ENCODE measurements at places on chromosomes 13 and 19. TPM values are rescaled to one million over a fixed set of nuclear protein-coding genes. Genes with fewer than 3 reads are reported as not detected.

MAP4K1 gene
- total RNA-seq = 6.8 TPM

DNA sequence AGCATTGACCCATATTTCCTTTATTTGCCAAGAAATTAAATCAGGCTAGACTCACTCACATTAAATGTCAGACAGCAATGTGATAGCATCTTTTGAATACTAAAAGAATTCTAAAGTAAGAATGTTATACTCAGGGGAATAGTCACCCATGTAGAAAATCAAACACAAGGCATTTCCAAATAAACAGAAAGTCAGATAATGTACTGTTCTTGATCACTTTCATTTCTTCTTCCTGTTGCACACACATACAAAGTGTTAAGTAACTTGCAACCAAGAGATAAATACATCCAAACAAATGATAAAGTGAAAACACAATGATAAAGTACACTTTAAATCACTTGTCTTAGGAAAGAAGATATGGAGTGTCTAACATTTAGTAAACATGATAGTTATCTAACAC, 1366.6 kb upstream of the MIR17HG start:
- no peak for DNase-seq

DNA sequence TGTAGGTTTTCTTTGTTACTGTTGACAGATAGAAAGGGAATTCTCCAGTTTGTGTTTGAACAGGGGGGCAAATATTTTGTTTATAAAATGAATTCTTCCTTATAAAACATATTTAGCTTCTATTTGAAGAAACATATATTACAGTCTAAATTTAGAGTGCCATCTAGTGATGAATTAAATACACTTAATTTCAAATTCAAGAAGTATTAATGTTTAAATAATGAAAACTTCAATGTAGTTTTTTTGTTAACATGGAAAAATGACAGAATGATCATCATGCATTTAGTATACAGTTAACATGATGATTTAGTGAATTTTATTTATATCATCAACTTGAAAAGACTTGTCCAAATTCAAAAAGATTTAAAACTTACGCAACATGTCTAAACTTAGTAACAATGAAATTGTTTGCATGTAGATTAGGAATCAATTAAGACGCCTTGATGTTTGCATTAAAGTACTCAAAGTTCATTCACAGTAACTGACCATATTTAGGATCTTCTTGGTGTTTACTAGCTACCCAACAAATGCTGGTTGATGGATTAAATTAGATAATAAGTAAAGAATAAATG, 765.9 kb upstream of the SLITRK1 start:
- no peak for DNase-seq

GRCh38 chr19:10975374-10976130, 14.7 kb downstream of the SMARCA4 start:
- DNase-seq = no peak

DNA sequence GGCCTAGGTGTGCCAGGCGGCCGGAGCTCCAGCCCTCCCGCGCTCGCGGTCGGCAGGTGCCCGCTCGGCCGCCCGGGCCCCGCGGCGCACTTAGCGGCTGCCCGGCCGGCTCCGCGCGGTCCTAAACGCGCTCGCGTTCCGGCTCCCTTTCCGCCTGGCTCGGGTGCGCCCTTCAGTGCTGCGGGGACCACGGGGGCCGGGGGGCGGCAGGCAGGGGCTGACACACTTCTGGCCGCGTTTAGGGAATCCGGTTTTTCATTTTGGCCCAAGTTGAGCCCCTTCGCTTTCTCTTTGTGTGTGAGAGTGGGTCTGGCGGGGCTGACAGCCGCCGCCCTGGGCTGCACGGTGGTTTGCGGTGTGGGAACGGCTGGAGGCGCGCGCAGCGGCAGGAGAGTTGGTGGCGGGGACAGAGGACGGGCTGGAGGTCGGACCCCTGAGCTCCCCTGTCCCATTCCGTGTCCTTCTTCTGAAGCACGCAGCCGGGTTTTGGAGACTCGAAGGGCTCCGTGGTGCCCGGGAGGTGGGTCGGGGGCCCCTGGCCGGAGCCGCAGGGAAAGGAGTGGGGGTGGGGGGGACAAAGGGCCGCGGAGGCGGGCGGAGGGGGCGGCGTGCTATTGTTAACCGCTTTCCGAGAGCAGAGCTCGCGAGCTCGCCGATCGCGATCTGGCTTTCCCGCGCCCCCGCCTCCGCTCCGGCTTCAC, 3.1 kb downstream of the FGF9 start:
- no peak for DNase-seq

DNA sequence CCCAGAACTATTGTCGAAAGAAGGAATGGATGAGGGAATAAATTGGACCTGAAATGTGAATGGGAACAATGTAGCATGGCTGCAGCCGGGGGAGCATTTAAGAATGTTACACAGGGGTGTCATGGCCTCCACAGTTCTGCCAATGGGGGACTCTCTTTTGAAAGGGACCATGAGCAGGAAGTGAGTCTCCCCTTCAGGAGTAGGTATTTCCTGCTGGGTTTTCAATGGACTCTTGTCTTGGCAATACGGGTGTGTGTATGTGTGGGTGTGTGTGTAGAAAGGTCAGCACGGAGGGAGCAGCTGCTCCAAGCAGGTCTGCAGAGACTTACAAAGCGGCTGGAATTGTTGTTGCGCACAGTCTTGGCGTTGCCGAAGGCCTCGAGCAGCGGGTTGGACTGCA, 24.4 kb downstream of the MYO1F start:
- DNase-seq = no peak

DNA sequence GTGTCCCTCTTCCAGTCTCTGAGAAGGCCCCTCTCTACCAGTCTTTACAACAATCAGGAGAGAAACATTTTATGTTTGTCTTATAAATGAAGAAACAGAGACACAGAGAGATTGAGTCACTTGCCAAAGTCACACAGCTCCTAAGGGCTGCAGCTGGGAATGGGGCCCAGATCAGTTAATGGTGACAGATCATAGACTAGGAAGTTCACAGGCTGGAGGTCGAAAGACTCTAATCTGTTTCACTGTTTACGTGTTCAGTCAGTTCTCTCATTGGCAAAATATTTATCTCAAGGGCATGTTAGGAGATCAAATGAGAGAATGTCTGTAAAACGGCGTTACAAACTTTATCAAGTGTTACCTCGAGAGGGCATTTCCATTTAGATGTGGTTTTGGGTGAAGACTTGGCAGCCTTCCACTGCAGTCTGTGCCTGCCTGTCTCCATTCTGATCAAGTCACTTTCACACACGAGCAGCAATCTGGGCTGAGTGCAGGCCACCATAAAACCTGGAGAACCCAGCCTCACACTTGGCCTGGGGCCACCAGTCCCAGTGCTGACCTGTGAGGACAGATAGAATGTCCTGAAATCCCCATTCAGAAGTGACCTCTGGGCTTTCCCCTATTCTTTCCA, 65.1 kb downstream of the SIAH3 start:
- no peak for DNase-seq

DNA sequence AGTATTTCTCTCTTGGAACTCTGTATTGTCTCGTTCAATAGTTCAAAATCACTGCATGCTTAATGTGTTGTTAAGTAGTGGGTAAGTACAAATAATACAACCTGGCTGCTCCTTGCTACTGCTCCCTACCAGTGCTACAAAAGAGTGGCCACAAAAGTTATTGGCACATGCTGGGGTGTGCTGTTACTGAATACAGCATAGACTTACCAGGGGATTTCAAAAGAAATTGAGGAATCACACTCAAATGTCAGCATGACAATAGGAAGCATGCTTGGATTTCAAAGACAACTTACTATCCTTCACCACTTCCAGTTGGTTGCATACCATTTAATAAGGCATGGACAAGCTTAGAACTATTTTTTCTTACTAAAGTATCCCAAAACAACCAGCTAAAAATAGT, 1041.3 kb upstream of the SPRY2 start:
- DNase-seq = no peak

- no peak for DNase-seq
These were observed 37.2 kb downstream of the COL4A2 start for GRCh38 chr13:110344320-110344719.

- no peak for DNase-seq
These were observed 5.4 kb downstream of the LINGO3 start for GRCh38 chr19:2302319-2303210.

DNA sequence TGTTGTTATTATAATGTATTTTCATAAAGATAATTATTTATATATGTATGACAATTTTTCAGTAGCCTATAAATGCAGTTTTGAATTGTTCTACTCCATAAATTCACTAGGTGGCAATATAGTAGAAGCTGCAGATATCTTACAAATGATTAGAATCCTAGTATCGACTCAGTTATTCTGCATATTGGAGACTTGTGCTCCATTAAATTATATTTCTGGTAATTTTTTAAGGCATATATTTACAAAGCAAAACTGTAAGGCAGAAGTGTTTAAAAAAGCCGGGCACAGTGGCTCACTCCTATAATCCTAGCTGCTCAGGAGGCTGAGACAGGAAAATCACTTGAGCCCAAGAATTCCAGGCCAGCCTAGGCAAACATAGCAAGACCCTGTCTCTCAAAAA, 58.7 kb downstream of the DPY19L3 start:
- no peak for DNase-seq

- no peak for DNase-seq
These were observed 10.7 kb downstream of the SBNO2 start for GRCh38 chr19:1163283-1163933.

DNA sequence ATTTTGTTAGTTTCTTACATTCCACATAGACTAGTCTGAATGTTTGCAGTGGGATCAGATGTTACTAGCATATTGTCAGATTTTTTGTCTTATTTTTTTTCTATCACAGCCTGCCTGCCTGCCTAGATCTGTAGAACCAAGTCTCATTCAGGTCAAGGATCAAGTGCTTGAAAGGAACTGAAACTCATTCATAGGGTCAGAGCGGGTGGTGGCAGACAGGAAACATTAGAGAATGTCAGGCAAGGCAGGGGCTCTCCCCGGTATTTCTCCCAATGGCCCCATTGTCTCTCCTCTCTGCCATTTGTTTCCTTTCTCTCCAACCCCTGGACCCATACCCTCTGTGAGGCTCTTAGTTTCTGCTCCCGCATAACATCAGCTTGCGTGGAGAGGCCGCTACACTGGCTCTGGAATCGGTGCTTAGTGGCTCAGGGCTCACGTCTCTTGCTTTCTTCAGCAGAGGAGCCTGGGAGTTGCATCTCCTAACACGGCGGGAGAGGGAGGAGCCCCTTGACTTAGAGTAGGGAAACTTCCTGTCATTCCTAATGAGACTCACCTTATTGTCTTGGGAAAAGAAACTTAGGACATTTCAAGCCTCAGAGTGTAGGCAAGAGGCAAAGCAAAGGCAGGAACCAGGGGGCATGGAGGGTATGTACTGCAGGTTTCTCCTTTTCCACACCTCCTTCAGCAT, 35.6 kb upstream of the SPATA13 start:
- DNase-seq = no peak

Data from PC-9 (cell line).